ENCODE measurements at places on chromosomes 13 and 19.

DNA sequence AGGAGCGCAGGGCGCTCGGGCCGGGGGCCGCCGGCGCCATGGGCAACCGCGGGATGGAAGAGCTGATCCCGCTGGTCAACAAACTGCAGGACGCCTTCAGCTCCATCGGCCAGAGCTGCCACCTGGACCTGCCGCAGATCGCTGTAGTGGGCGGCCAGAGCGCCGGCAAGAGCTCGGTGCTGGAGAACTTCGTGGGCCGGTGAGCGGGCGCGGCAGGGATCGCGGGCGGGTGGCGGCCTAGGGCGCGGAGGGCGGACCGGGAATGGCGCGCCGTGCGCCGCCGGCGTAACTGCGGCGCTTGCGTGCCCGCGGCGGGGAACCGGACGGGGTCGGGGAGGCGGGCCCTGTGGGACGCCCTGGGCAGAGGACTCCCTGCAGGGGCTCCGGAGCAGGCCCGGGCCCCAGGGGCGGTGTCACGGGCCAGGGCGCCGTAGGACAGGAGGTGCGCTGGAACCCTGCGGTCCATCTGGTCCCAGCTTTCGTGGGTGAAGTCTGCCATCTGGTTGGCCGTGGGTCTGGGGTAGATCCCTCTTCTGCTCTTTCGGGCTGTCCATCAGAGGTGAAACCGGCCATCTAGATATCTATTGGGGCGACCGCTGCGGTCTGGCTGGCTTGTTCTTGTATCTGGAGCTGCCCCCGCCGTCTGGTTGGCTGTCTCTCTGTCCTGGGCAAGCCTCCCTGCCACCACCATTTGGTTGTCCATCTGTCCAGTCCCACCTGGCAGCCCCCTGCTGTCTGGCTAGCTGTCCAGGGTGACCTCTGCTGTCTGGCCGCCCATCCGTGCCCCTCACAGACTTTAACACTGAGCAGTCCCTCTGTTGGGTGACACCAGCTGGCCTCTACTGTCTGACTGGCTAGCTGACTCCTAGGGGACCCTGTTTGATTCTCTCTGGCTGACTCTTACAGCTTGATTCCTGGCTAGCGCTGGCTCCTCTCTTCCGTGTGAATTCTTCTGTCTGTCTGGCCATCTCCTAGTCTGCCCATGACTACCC, 622 bp downstream of the DNM2 start:
- DNase-seq = peak; percentile 28

DNA sequence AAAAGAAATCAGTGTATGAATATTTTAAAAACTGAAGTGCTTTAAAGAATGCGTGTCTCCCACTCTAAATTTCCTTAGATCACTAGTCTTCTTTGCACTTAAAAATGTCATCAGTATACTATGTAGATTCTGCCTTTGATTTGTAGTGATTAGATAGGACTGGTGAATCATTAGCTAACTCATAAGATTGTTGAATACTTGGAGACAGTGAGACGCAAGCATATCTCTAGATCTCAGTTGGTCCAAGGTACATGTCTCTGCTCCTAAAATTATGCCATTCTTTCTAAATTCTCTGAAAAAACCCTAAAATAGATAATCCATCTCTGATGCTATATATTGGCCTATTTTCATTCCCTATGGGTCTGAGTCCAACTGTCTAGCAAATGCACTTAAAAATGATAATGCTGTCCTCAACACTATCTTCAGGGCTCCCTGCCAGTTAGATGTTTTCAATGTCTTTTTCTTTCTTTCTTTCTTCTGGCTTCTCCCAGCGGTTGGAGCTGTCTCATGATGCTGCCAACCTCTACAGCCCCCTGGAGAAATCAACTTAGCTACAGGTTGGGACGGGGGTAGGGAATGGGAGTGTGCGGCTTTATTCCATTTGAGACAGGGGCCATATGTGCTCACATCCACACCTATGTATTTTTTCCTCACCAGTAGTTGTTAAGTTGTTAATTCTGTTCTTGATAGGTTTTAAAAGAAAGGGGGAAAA, 301.0 kb downstream of the NDFIP2 start:
- no peak for DNase-seq

DNA sequence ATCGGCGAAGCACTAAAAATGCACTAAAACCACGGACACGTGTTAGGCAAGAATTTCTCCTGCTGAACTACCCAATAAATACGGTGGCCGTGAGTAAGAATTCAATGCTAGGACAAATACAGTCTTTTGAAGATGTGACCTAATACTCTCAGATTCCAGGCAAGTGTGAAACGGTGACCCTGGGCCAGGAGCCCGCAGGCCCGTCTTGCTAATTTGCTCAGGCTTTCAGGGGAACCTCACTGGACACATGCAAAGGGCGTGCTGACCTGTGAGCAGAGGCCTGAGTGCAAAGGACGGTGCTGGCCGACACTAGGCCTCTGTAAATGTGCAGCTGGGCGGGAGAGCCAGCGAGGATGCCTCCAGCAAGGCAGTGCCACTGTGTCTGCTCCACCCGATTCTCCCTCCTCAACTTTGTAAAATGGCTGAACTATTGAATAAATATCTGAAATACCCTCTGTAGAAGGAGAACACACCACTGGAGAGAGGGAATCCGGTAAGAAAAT, 70.1 kb downstream of the STK24 start:
- no peak for DNase-seq

- peak; percentile 73 for DNase-seq
Measured at GRCh38 chr19:6737873-6738786, 750 bp upstream of the GPR108 start.

GRCh38 chr13:45879666-45880065, 28.1 kb upstream of the SIAH3 start:
- DNase-seq = no peak

- DNase-seq = no peak
Measured at GRCh38 chr19:46615966-46616365, 8.9 kb downstream of the PTGIR start.

- no peak for DNase-seq
Measured at GRCh38 chr13:113526466-113527220, 36.1 kb upstream of the DCUN1D2 start.

DNA sequence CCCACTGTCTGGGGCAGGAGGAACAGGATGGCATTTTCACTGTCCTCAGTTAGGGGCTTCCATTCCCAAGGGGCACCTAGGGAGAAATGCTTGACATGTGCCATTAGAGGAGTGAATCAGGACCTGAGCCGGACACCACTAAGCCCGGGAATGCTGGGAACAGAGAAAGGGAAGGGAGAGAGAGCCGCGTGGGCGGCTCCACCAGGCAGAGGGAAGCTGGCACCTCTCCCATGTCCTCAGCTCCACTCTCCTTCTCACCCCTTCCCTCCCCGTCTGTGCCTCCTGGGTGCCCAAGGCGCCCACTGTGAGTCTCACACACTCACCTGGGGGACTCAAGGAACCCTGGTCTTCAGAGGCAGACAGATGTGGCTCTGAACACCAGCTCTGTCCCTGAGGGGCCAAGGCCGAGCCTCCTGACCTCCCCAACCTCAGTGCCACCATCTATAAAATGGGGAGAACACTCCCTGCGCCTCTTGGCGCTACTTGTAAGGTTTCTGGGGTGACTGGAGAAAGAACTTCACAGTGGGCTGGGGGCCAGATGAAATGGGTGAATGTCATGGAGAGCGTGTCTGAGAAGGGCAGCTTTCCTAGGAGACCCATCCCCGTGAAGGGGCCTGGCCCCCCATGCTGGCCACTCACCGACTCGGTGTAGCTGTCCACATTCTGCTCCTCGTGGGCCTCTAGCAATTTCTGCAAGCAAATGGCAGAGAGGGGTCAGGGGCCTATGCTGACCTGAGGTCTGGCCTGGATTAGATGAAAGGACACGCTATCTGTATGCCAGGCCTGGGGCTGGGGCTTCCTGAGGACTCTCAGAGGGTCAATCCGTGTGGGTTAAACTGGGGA, 5.3 kb upstream of the KPTN start:
- no peak for DNase-seq

GRCh38 chr19:39297931-39298634, 1.9 kb downstream of the IFNL1 start:
- DNase-seq = no peak

GRCh38 chr13:42007844-42008243, 40.6 kb upstream of the DGKH start:
- no peak for DNase-seq
